ENCODE measurements at places on chromosomes 7 and 10. TPM values are rescaled to one million over a fixed set of nuclear protein-coding genes. Genes with fewer than 3 reads are reported as not detected.
A peak's percentile ranks its signal among the peaks of the same experiment; 100 is the strongest.

- peak; percentile 52 for DNase-seq
These were observed 15.2 kb upstream of the FRMPD2 start for GRCh38 chr10:48289501-48290238.

DEPP1 gene
- total RNA-seq, result not detected

DNA sequence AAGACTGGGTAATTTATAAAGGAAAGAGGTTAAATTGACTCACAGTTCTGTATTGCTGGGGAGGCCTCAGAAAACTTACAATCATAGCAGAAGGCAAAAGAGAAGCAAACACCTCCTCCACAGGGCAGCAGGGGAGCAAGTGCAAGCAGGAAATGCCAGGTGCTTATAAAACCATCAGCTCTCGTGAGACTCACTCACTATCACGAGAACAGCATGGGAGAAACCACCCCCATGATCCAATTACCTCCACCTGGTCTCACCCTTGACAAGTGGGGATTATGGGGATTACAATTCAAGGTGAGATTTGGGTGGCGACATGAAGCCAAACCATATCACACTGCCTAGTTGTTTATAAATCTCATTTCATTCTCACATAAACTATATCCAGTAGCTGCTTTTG, 28.0 kb upstream of the CPN1 start:
- DNase-seq, result peak; percentile 51

HOXA9 gene
- total RNA-seq, result not detected

CCZ1B gene
- total RNA-seq, result 52.0 TPM

ACTA2 gene
- total RNA-seq, result 3.3 TPM

GRCh38 chr7:66326501-66327215, 121.5 kb downstream of the TPST1 start:
- no peak for DNase-seq

- no peak for DNase-seq
These were observed 20.7 kb downstream of the TOMM7 start for GRCh38 chr7:22801912-22802311.

ARHGEF35 gene
- not detected for total RNA-seq

PPA1 gene
- 223 TPM for total RNA-seq

- DNase-seq, result no peak
These were observed 160.7 kb upstream of the MKI67 start for GRCh38 chr10:128286762-128287500.

GRCh38 chr7:35316549-35316948, 62.6 kb upstream of the TBX20 start:
- no peak for DNase-seq

DNA sequence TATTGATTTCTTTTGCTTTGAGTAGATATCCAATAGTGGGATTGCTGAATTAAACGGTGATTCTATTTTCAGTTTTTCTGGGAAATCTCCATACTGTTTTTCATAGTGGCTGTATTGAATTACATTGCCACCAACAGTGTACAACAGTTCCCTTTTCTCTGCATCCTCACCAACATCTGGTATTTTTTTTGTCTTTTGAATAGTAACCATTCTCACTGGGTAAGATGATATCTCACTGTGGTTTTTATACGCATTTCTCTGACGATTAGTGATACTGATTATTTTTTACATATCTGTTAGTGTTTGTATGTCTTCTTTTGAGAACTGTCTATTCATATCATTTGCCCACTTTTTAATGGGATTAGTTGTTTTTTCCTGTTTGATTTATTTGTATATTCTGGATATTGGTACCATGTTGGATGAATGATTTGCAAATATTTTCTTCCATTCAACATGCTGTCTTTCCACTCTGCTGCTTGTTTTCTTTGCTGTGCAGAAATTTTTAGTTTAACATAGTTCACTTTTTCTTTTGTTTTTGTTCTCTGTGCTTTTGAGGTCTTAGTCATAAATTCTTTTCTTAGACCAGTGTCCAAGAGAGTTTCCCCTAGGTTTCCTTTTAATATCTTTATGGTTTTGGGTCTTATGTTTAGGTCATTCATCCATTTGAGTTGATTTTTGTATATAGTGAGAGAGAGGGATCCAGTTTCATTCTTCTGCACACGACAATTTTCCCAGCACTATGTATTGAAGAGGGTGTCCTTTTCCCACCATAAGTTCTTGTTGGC, 584.7 kb downstream of the PHTF2 start:
- DNase-seq, result no peak

DNA sequence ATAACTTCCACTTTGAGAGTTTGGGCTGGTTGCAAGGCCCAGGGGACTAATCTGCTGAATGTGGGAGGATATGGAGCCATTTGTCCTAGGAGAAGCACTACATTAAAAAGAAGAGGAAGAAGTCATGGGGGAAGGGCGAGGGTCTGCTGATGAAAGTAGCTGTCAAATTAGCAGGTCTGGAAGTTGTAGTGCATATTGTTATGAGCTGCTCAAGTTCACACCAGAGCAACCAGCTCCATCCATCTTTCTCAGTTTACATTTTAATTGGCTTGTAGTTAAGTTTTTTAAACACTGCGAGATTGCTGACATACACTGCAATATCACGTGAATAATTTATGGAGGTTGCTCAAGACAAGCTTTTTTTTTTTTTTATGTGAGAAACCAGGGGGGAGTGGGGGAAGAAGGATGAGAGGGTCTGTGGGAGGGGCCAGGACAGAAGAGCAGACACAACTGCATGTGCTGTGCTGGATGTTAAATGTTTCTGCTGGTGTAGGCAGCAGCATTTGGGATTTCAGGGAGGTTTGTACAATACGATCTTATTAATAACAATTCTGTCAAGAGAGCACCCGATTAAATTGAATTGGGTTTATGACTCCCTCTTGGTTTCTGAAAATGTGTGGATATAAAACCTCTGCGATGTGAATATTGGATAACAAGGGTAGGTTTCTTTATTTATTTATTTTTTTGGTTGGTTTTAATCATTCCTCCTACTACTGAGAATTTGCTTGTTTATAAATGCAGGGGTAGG, 759.0 kb upstream of the GALNT17 start:
- no peak for DNase-seq

GRCh38 chr7:50308532-50309385, 4.2 kb downstream of the IKZF1 start:
- peak; percentile 72 for DNase-seq

MYL10 gene
- not detected for total RNA-seq

- DNase-seq, result no peak
These were observed 45.9 kb upstream of the ZNF479 start for GRCh38 chr7:57177856-57178767.

GRCh38 chr7:135670179-135670578, 7.9 kb downstream of the STMP1 start:
- no peak for DNase-seq

TFEC gene
- total RNA-seq, result 2.2 TPM

- no peak for DNase-seq
These were observed 28.7 kb downstream of the ST8SIA6 start for GRCh38 chr10:17425584-17426262.

SLC16A12 gene
- not detected for total RNA-seq

- DNase-seq, result no peak
These were observed 17.0 kb upstream of the NUP42 start for GRCh38 chr7:23164846-23165245.

Measured in OCI-LY7 (cell line).